ENCODE measurements at places on chromosomes 5 and 9.

DNA sequence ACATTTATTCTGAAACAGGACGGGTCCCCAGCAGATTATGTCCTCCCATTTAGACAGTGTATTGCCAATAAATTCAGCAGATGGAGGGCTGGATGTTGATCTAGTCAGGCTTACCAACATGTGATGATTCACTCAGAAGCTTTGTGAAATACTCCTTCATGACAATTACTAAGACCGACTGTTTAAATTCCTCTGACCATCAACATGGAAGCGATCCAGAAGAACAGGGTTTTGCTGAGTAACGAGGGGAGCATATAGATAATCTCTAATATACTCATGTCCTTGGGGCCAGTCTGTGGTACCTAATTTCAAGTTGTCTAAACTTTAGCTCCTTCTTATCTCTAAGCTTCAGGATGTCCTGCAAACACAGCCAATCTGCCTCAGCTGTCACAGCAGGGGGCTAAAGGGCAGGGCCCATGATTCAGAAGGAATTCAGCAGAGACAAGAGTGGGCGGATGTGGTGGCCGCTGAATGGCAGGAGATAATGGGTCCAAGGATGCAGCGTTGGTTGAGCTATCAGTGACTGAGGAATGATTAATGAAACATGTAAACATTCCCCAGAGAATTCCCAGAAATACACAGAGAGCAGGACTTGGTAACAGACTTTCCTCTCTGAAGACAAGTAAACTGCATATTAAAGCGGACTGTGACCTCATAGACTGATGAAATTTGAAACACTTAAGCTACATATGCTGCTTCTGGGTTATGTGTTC lies 109.4 kb downstream of the ANKRD55 start:
- no peak for DNase-seq

DNA sequence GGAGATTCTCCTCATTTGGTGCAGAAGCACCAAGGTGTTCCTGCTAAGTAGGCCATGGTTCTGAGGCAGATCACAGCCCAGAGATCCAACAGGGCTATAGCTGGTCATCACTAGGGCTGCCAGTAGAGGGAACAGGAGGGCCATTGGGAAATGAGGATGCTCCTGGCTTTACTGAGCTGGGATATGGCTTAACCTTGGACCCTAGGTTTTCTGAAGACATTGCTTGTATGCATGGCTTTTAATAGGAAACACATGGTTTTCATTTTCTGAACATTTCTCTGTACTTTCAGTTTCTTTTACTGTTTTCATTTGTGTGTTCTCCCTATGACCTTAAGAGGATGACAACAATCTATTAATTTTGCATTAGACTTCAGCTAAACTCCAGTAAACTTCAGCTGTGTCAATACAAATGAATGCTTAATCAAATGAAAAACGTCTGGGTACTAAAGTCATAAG lies at the start of gene IFNW1:
Gene IFNW1, minus strand, starts transcription at position 406 of the 456 bp plus-strand sequence. Its CDS starts 262 bp downstream, at position 144.
- no peak for DNase-seq

DNA sequence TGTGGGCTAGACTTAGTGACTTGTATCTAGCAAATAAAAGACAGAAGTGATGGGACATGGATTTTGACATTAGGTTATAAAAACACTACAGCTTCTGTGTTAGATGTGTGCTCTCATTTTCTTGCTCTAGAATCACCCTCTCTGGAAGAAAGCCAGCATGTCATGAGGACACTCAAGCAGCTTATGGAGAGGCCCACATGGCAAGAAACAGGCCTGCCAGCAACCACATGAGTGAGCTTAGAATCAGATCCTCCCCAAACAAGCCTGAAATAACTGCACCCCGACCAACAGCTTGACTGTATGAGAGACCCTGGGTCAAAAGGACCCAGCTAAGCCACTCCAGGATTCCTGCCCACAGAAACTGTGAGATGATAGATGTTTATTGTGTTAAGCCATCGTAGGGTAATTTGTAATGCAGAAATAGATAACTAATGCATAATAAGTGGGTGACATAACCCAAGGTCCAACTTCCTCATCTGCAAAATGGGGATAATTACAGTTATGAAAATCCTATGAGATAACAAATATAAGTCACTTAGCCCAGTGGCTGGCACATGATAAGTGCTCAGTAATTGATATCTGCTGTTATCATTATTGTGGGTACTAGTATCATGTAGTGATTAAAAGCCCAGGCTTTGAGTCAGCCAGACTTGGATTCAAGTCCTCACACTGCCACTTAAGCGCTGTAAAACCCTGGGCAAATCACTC lies 86.5 kb downstream of the KLHL3 start:
- DNase-seq, result no peak

DNA sequence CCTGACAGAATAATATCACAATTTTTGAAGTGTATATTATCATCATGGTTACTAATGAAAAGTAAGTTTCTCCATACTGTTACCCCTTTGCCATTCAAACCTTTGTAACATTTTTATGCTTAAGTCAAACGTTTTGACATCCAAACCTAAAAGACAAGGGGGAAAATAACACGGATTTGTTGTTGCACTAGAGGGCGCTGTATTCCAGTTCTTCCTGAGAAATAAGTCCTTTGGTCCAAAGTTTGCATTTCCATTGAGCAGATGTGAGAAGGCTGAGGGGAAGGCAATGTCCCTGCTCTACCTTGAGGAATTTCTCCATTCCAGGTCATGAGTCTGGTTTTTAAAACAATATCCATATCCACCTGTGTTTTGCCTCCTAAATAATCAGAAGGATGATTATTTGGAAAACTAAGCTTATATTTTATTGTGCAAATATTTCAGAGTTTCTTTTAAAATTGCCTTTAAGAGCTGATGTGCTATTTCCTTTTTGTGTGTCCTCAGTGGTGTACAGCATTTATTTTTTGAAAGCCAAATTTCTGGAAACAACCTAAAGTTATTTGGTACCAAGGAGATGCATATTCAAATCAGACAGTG lies 9.7 kb downstream of the LECT2 start:
- DNase-seq, result peak; percentile 18

DNA sequence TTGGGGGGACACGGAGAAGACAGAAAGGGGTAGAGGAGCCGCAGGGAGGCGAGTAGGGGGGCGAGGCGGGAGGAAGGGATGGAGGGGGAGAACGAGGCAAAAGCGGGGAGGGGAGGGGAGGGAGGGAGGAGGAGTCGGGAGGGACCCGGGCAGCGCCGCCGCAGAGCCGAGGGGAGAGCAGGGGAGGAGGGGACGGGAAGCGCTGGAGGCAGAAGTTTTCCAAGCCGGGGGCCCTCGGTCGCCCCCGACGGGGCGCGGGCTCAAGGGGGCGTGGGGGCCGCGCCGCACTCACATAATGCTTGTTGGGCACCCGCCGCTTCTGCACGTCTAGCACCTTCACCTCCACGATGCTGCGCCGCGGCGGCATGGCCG lies 353 bp downstream of the SH3PXD2B start:
- DNase-seq, result no peak

- DNase-seq, result no peak
Observed at GRCh38 chr9:107237873-107238272, 45.2 kb upstream of the RAD23B start.

GRCh38 chr5:2752821-2753439 lies 1.5 kb upstream of the IRX2 start:
- DNase-seq, result no peak

DNA sequence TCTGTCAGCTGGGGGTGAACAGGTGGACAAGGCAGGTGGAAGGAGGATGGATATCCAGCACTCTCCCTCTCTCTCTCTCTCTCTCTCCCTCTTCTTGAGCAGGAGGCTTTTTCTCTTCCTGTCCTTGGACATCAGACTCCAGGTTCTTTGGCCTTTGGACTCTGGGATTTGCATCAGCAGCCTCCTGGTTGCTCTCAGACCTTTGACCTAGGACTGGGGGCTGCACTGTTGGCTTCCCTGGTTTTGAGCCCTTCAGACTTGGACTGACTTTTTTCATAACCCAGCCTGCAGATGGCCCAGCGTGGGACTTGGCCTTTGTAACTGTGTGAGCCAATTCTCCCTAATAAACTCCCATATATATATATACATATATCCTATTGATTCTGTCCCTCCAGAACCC lies 35.0 kb upstream of the SEMA4D start:
- DNase-seq, result no peak

DNA sequence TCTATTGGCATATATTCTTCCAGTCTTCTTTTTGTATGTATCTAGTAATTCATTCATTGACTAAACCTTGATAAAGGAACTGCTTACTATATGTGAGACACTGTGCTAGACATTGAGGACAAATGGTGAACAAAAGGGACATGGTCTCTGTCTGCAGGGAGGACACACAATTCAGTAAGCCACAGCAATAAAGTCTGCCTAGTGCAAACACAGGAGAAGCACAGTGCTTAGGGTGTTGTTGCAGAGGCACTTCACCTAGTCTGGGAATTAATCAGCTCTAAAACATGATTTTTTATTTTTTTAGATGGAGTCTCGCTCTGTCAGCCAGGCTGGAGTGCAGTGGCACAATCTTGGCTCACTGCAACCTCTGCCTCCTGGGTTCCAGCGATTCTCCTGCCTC lies 6.4 kb upstream of the CCL28 start:
- no peak for DNase-seq

GRCh38 chr9:79026316-79026715 lies 545.4 kb upstream of the TLE4 start:
- no peak for DNase-seq

DNA sequence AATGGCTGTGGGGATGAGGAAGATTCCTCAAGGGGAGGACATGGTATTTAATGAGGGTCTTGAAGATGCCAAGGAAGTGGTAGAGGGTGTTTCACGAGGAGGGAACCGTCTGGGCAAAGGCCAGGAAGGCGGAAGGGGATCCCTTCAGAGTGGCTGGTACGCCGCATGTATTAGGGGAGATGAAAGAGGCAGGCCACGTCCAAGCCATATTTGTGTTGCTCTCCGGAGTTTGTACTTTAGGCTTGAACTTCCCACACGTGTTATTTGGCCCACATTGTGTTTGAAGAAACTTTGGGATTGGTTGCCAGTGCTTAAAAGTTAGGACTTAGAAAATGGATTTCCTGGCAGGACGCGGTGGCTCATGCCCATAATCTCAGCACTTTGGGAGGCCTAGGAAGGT lies 1.2 kb downstream of the FXN start:
- DNase-seq, result no peak

- DNase-seq, result no peak
Observed at GRCh38 chr9:8686516-8686915, 886.9 kb upstream of the DMAC1 start.

Measured in T-helper 17 cell (primary cell).